ENCODE measurements at places on chromosomes 16 and 17.
A peak's percentile ranks its signal among the peaks of the same experiment; 100 is the strongest.

DNA sequence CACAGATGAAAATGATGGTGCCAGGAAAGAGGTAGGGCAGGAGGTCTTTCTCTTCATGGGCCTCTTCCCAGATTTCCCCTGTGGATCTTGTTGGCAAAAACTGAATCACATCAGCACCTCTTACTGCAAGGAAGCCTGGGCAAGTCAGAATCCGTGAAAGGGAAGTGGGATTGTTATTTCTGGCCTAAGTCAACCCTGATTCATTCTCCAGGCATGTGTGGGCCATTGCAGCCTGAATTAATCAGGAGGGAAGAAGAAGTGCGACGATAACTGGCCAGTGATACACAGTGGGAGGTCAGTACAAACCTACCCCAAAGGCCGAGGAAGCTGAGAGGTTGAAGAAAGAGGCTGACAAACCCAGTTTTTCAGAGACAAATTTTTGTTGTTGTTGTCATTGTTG, 17.9 kb upstream of the NSMCE1 start:
- DNase-seq: no peak

- peak; percentile 56 for DNase-seq
Observed at GRCh38 chr17:5705876-5706576, 121.7 kb upstream of the NLRP1 start.

DNA sequence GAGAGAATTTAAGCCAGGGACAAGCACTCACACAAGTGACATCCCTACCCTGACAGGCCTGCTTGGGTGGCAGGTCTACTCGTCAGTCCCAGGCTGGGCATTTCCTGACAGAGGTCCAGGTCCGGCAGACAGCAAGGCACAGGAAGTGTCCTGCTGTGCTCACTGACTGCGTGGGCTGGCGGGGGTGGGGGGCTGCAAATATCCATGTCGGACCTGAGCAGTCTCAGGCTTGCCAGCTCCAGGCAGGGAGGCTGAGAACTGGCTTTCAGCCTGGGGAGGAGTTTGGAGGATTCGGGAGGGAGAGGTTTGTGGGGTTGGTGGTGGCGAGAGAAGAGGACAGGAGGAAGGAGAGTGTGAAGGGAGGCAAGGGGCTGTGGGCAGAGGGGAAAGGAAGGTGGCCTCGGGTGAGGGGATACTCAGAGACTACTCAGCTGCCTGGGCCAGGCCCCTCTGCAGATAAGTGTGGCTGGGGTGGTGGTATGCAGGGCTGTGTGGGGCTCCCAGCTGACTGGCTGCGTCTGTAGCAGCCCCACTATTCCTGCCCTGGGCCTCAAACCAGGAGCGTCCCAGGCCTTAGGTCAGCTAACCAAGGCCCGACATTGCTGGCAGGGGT, 7.8 kb downstream of the HIC1 start:
- DNase-seq: no peak

DNA sequence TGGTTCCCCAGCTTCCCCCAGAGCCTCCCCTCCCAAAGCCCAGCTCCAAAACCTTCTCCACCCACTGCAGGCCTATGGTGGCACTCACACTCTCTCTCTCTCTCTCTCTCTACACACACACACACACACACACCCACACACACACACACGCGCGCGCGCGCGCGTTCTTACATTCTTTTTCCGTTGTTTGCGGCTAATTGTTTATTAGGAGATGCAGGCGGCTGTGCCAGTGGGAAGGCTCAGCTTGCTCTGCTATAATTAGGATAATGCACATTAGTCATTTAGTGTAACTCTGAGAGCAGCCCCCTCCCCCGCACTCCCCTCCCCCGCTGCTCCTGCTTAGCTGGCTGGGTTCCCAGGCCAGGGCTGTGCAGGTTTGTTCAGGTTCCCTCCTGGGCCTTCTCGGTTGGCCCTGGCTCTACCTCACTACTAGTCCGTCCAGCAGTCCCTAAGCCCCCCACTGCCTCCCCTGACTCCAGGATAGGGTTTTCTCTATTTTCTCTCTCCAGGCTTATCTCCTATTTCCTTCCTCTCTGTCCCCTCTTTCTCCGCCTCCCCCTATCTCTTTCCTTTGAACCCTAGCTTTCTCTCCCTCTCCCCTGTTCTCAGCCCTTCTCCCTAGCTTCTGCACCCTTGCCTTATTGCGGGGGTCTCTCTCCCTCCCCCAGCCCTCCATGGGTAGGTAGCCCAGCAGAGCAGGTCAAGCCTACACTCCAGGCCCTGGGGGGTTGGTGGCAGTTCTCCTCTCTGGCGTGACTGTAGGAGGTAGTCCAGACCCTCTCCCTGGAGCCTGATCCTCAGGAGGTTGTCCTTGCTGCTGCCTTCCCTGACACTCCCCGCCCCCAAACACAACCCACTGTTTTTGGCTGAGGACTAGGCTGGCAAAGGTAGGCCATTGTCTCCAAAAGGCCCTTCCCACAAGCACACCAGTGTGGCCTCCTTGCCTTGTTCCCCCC, 34.0 kb downstream of the TMEM132E start:
- no peak for DNase-seq

GRCh38 chr17:27506348-27507218, 50.3 kb downstream of the KSR1 start:
- no peak for DNase-seq

DNA sequence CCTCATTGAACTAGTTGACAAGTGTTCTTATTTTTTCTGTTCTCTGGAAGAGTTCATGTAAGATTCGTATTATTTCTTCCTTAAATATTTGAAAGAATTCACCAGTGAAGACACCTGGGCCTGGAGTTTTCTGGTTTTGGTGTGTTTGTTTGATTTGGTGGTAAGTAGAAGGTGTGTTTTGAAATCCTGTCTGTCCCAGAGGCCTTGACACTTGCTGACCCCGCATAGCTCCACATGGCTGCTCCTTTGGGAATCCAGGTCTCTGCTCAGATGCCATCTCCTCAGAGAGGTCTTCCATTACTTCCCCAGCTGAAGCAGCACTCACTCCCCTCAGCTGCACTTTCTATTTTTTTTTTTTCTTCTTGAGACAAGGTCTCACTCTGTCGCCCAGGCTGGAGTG, 5.7 kb upstream of the NUP93 start:
- no peak for DNase-seq
